ENCODE measurements at places on chromosomes 7 and 10. TPM values are rescaled to one million over a fixed set of nuclear protein-coding genes. Genes with fewer than 3 reads are reported as not detected.

GRCh38 chr7:28245123-28245878 is 64.7 kb upstream of the JAZF1 start:
- DNase-seq = no peak

TMEM243 gene
- 5.3 TPM for polyA plus RNA-seq

DNA sequence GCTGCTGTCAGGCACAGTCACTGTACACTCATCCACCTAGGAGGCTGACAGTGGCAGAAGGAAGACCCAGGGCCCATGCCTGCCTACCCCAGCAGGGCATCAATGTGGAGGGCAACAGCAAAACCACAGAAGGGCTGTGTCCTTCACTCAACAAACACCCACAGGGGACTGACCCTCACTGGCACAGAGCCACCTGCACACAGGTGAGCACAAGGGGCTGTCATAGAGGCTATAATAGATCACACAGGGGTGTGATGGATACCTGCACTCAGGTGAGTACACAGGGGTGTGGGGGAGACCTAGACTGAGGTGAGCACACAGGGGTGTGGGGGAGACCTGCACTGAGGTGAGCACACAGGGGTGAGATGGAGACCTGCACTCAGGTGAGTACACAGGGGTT is 132.8 kb upstream of the TCERG1L start:
- no peak for DNase-seq

GRCh38 chr10:33015761-33016547 is 57.9 kb upstream of the ITGB1 start:
- DNase-seq = no peak

DNA sequence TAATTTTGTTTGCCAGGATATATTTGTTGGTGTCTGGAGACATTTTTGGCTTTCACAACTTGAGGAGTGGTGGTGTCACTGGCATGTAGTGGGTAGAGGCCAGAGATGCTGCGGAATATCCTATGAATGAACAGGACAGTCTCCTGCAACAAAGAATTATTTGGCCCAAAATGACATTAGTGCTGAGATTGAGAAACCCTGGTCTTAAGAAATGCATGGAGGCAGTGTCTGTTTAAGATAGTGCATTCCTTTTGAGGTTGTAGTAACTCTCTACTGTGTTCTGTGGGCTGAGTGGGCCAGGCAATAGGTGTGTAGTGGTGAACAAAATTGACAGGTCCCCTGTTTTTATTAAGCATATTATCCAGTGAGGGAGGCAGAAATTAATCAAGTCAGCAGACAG is 165.5 kb downstream of the CDK14 start:
- DNase-seq = no peak

DNA sequence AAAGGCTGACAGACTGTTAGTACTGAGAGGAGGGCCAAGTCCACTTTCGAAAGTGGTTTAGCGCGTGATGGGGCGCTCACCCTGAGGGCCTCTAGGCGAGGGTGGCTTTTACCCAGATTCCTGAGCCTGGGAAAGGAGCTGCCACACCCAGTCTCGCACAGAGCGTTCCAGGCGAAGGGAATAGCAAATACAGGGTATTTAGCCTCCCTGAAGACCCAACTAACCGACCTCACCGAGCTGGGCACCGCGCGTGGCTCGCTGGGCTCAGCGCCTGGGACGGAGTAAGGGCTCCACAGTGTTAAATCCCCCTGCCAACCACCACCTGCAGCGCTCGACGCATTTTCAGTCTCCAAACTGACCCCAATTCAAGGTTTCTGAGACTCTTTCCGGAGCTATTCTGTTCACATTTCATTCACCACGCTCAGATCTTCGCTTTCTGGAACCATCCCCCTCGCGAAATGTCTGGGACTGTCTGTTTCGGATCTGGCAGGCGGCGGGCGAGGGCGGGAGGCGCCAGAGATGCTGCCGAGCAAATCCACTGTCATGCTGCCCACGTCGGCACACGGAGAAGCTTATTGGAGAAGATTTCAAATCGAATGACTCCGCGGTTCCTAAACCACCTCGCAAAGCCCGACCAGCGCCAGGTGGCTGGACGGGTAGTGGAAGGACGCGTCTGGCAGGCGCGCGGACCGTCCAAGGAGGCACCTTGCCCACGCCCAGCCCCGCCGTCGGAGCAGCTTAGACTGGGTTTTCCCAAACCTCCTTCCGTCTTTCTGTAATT is 1.4 kb upstream of the OSBPL3 start:
- peak; percentile 40 for DNase-seq

- no peak for DNase-seq
These were observed 96.3 kb downstream of the ATXN7L1 start for GRCh38 chr7:105779856-105780780.

DNA sequence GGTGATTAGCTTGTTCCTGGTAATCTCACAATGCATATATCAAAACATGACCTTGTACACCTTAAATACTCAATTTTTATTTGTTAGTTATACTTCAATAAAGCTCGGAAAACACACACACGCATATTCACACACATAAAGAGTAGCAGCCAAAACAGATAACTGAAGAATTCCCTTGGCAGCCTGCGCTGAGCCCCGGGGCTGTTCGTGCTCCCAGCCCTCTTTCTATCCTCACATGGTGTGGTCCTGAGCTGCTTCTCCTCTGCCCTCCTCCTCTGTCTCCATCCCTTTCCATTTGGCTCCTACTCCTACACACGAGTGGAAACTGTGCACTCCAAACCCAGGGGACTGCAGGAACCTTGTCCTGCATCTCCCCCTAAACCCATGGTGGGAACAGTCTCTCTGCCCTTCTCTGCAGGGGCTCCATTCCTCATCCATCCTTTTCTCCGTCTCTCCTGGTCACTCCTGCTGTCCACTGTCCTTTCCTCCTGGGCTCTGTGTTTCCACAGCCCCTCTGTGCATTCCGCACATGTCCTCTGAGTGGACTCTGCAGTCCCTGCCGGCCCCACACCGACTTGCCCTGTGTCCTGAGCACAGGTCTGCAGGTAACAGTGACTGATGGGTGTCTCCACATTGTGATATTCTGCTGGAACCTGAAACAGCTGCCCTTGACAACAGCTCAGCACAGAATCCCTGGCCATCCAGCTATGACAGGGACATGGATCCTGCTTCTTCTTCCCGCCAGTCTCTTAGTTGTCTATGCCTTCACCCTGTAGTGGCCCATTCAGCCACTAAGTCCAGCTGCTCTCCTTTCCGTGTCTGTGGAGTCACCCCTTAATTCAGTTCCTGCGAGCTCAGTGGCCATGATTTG is 216.8 kb upstream of the ZNF32 start:
- no peak for DNase-seq

DNA sequence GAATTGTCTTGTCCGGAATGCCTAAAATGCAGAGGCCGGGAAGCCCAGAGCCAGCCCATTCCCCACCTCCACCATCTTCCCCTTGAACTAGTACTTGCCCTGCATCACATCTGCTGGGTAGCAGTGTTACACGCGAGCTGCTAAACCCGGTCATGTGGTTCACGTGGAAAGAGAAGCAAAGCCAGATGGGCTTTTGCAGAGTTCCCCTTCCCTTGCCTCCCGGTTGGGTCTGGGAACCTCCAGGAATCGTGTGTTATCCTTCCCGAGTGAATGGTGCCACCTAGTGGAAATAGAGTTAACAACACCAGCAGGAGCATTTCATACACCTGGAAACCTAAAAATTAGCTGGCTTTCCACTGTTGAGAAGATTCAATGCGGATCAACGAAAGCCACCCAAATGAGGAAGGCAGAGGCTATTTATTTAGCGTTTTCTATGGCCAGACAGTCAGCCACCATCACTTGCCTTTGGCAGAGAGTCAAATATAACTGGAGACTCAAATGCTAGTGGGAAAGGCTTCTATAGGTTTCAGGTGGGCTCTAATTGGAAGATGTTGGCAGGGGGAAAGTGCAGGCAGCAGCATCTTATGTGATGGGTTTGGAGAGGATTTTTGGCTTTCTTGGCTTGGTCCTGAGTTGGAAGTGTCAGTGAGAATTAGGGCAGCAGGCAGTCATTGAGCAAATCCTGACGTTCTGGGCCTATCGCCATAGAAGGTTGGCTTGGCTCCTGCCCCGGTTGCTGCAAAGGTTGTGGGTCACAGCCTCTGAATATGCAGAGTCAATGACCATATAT is 12.9 kb upstream of the DENND2A start:
- no peak for DNase-seq

MYPN gene
- polyA plus RNA-seq = 0.03 TPM

DNA sequence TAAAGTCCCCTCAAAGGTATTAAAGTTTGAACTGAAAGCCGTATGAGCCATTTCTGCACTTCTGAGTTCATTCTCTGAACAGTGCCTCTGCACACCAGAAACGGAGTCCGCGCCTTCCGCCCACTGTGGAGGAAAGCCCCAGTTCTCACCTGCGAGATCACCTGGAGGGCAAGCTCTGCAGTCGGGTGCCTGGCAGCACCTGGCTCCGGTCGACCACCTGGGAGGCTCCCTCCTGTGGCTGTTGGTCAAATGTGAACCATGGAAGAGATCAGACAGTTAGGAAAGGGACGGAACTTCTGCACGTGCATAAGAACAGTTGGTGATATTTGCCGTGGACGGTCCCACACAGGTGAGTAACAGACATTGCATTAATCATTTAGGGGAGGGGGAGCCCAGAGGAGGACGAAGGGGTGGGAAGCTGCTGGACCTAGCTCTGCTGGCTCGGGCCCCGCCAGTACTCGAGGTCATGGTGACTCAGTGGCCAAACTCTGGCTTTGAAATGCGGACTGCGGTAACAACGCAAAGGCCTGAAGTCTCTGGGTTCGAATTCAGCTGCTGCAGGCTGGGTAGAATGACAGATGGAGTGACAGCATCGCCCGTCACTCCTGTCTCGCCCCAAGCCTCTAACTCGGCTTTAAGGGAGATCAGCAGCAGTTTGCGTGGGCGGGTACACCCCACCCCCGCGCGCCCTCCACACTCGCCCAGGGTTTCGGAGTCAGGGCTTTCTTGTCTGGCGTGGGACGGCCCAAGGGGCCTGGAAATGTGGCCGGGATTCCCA is 1.7 kb upstream of the DPYSL4 start:
- DNase-seq = no peak

DNA sequence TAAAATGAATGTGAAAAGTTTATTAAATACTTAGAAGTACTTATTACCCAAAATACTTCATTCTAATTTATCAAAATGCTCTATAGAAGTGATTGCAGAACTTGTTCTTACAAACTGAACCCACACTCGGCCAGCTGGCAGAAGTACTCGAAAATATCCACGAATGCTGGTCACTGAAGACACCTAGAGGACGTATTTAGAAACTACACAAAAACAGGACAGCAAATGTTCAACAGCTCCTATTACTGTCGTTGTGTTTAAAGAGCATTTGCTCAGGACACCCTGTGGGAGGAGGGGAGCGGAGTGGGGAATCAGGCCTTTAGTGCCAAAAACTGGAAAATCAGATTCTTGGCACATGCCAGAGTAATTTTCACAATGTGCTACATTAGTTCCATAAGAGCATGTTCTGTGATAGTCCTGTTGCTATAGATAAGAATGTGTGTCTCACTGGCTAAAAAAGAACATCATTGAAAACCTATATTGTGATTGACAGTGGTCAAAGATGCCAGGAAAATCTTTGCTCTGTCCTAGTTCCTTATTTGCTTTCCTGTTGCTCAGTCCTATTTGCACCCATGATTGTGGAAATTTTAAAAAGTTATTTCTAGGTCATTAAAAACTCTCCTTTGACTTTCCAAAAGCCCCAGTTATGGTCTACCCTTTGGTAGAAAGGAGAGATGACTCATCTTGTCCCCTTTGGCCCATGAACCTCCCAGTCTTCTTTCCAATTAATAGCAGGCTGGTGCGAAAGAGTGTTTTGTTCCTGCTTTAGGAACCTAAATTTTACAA is 49.0 kb upstream of the NRBF2 start:
- no peak for DNase-seq

DNA sequence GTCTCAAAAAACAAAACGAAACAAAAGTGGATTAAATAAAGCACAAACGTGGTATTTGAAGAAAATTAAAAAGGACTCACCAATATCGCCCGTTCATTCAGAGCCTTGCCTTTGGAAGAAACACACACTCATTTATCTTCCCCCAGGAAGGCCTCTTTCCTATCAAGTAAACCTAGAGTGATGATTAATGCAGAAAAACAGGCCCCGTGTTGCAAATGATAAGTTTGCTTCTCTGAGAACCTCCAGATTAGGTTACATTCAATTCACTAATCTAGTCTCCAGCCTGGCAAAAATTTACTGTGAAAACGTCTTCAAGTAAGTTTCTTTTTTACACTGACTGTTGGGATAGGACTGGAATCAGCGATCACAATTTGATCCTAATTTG is 78.0 kb upstream of the C1GALT1 start:
- no peak for DNase-seq

GRCh38 chr10:83917537-83918506 is 221.5 kb upstream of the GHITM start:
- no peak for DNase-seq

GIMAP2 gene
- polyA plus RNA-seq = 5.0 TPM

DNA sequence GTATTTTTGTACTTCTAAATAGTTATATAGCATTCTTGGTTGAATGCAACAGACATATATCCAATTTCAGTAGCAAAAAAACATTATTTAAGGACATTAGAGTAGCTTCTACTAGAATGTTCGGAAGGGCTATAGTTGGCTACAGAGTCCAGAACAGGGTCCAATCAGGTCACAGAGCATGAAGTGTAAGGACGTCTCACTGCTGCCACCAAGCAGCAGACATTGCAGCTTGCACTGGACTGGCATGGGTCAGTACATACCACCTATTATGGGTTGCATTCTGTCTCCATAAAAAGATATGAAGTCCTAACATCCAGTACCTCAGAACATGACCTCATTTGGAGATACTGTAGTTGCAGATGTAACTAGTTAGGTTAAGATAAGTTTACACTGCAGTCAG is 87.3 kb downstream of the LHFPL3 start:
- no peak for DNase-seq

GRCh38 chr10:132382231-132382922 is 14.6 kb upstream of the PWWP2B start:
- DNase-seq = no peak

CALY gene
- polyA plus RNA-seq = not detected

DNA sequence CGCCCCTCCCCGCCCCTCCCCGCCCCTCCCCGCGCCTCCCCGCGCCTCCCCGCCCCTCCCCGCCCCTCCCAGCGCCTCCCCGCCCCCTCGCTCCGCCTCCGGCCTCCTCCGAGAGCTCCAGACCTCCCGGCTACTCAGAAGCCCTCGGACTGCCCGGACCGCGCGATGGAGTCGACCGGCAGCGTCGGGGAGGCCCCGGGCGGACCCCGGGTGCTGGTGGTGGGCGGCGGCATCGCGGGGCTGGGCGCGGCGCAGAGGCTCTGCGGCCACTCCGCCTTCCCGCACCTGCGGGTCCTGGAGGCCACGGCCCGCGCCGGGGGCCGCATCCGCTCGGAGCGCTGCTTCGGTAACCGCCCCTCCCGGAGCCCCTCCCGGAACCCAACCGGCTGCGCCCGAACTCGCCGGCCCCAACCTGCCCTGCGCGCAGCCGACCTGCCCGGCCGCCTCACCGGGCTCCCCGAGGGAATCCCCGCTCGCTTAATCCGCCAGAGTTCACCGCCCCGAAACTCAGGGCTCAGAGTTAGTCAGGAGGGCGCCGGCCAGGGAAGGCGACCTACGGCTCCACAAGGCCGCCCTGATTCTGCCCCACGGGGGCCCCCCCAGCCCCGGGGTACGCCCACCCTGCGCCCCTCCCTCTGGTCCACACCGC is at the start of gene PAOX:
TSS of gene PAOX (plus strand) at position 111 of the 649 bp plus-strand sequence. CDS start at position 166, 55 bp downstream.
- DNase-seq = peak; percentile 71

FOXI2 gene
- not detected for polyA plus RNA-seq
